ENCODE measurements at places on chromosomes 12 and 14. TPM values are rescaled to one million over a fixed set of nuclear protein-coding genes. Genes with fewer than 3 reads are reported as not detected.

DNA sequence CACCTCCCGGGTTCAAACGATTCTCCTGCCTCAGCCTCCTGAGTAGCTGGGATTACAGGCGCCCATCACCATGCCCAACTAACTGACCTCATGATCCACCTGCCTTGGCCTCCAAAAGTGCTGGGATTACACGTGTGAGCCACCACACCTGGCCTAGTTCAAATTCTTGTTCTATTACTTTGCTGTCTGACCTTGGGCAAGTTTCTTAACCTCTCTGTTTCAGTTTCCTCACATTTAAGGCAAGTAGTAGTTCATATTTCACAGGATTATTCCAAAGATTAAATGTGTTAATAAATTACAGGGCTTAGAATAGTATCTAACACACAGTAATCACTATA, 10.9 kb downstream of the RXYLT1 start:
- no peak overlapping the region for H3K4me3 ChIP-seq
- no peak overlapping the region for H3K27ac ChIP-seq
- H3K4me1 ChIP-seq, result no peaks in the 10 kb centered on the region

- H3K4me3 ChIP-seq, result peak overlapping the region; percentile 99
- H3K36me3 ChIP-seq, result peaks cover 6% of the 10 kb centered on the region
- no peak overlapping the region for H3K27ac ChIP-seq
- H3K27me3 ChIP-seq, result no peaks in the 10 kb centered on the region
- peaks cover 11% of the 10 kb centered on the region for H3K4me1 ChIP-seq
Observed at GRCh38 chr12:754473-754820, 2.1 kb downstream of the WNK1 start.

Gene NGB
- total RNA-seq, result not detected

DNA sequence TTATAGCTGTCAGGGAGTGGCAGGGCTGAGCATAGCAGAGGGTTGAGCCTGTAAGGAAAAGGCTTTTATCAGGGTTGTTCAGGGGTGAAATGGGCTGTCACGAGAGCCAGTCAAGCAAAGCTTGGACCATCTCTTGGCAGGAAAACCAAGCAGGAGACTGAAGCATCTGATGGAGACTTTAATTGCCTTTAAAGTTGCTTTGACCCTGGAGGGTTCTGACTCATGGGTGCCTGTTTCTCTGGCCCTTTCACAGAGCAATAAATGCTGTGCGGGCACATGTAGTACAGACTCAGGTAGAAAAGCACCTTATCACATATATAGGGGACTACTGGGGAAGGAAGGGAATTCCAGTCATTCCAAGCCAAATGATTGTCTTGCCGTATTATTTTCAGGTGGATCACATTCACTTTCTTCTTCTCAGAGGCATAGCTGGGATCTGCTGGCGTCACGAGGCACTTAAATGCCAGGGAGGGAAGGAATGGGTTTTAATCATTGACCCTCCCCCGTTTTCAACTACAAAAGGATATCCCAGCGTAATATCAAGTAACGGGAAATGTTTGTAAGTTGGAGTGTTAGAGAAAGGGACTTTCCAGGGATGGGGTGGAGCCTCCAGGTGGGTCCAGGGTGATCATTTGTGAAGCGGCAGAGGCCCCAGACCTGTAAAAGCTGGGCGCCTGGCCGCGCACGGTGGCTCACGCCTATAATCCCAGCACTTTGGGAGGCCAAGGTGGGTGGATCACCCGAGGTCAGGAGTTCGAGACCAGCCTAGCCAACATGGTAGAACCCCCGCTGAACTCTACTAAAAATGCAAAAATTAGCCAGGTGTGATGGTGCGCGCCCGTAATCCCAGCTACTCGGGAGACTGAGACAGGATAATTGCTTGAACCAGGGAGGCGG, 34.9 kb downstream of the PLEKHD1 start:
- no peak overlapping the region for H3K4me3 ChIP-seq
- no peaks in the 10 kb centered on the region for H3K27me3 ChIP-seq
- no peaks in the 10 kb centered on the region for H3K36me3 ChIP-seq

- H3K36me3 ChIP-seq, result no peaks in the 10 kb centered on the region
- DNase-seq, result no peak
- no peaks in the 10 kb centered on the region for H3K27me3 ChIP-seq
- H3K4me3 ChIP-seq, result no peak overlapping the region
- H3K4me1 ChIP-seq, result no peaks in the 10 kb centered on the region
Observed at GRCh38 chr12:34215213-34215892, 193.1 kb downstream of the ALG10 start.

Gene NPC2
- total RNA-seq, result 279 TPM

DNA sequence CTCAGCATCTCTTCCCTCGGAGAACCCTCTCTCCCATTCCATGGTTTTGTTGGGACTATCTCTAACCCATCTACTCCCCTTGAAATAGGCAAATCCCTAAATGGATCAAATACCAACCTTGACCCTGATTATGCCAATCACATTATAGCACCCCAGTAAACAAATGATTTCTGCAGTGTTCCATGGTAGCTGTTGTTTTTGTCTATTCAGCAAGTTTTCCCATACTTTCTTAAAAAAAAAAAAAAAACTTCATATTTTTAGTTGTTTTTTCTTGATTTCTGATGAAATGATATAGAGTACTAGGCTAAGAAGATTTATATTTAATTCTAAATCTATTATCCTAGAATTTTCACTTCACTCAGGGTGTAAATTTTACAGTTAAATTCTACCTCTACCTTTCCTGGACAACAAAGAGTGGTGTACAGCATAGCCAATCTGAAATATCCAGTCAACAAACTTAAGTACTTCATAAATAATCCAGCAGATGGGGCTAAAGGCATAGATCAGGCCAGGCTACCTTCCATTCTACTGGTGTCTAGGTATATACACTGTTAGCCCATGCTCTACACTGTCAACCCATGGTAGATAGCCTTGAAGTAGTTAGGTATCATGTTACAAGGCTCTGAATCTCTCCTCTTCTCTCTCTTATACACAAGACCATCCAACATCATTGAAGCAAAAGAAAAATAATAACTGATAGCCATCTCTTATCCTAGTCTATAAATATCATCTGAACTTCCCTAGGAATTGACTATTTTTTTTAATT, 82.2 kb downstream of the PLEKHG7 start:
- DNase-seq, result peak; percentile 55
- H3K4me3 ChIP-seq, result no peak overlapping the region
- H3K4me1 ChIP-seq, result no peaks in the 10 kb centered on the region
- peaks cover 61% of the 10 kb centered on the region for H3K36me3 ChIP-seq
- H3K27me3 ChIP-seq, result no peaks in the 10 kb centered on the region

DNA sequence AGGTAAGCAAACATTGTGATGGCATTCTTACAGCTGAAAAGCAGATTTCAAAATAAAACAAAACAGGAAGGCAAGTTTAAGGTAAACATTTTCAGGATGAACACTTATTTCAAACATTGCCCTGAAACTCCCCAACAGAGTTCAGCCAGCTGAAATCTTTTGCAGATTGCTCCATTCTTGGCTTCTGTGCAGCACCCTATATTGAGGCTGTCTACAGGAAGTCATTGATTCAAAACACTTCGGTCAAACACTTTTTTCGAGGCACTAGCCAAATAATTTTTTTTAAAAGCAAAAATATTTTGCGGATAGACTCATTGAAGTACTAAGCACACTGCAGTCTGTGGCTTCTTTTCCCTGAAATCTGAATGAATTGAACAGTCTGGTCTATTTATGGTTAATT, 318.1 kb upstream of the PDE3A start:
- H3K27me3 ChIP-seq, result no peaks in the 10 kb centered on the region
- H3K4me1 ChIP-seq, result no peaks in the 10 kb centered on the region
- no peaks in the 10 kb centered on the region for H3K36me3 ChIP-seq
- no peak overlapping the region for H3K27ac ChIP-seq

Gene OTOGL
- total RNA-seq, result 1.4 TPM

DNA sequence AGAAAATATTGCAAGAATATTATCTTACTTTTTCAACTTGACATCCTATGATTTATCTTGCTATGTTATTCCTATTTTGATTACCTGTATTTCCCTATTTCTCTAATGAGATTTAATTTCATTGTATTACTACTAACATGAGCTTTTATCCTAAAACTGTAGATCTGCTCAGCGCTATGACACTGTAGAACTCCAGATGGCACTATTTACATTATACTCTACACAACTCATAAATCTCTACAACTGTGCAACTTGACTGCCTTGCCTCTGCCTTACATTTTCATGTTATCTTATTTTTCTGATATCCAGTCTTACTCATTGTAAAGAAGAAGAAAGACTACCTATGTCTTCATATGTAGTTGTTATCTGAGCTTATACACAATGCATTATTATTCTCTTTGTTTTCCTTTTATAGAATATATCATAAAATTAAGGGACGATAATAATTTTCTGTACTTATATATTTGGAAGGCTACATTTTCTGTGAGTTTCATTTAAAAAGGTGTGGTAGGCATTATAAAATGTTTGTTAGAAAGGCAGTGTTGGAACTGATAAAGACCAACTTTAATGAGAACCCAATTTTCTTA, 24.1 kb downstream of the NUP37 start:
- no peaks in the 10 kb centered on the region for H3K27me3 ChIP-seq
- DNase-seq, result no peak
- no peak overlapping the region for H3K4me3 ChIP-seq
- no peak overlapping the region for H3K27ac ChIP-seq

DNA sequence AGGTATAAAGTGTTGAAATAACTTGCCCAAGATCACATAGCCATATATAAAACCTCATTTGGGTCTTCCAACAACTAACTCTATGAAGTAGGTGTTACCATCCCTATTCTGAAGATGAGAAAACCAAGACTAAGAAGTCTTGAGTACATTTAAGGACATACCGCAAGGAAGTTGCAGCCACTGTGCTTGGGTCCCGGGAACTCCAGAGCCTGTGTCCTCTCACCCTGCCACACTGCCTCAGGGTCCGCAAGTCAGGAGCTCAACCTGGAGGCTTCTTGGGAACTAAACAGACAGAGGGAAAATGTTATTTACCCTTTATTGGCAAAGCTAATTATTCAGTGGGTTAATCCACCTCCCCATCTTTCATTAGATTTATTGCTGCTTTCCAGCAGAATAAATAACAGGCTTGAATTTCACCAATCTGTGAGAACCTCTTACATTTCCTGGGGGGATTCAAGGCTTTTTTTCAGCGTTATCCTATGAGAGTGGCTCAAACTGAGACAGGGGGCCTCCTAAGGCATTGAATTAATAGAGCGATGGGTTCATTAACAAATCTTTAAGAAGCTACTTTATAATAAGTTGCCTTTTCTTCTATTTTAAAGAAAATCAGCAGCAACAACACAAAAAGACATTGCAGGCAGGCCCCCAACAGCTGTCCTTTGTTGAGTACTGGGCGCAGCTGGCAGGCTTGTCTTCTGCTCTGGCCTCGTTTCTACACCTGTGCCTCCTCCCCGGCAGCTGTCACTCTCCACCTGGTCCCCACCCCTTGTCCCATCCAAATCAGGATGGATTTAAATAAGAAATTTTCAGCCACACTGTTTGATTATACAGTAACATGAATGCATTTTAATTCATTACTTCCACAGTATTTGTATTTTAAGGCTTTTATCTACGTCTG, 25.3 kb downstream of the PHLDA1 start:
- no peak for DNase-seq
- peaks cover 6% of the 10 kb centered on the region for H3K4me1 ChIP-seq
- no peak overlapping the region for H3K4me3 ChIP-seq
- no peaks in the 10 kb centered on the region for H3K36me3 ChIP-seq

DNA sequence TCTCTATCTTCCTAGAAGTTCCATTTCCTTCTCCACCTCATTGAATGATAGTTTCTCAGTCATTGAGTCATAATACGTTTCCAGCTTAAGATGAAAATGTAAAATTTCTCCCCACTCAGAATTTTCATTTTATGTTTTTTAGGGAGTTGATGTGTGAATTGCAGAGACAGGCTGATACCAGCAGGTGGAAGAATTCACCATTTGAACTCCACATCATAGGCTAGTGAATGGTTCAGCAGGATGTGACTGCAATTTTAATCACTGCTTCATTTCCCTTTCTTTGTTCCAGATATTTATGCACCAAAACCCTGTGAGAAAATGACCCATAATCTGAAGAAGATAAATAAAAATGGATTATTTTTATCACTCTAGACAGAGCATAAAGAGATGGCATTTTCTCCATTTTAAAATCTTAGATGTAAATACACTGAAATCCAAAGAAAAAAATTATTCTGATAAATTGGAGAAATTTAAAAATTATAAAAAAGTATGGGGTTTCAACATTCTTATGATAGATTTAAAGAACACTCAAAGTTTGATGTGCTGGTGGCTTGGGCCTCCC, 10.6 kb upstream of the PYGL start:
- no peak overlapping the region for H3K27ac ChIP-seq
- H3K4me1 ChIP-seq, result no peaks in the 10 kb centered on the region
- no peak for DNase-seq
- H3K27me3 ChIP-seq, result no peaks in the 10 kb centered on the region
- no peak overlapping the region for H3K4me3 ChIP-seq
- H3K36me3 ChIP-seq, result no peaks in the 10 kb centered on the region

Gene NINJ2
- total RNA-seq, result 6.2 TPM

- no peak overlapping the region for H3K27ac ChIP-seq
- no peak overlapping the region for H3K4me3 ChIP-seq
- H3K36me3 ChIP-seq, result no peaks in the 10 kb centered on the region
- H3K4me1 ChIP-seq, result no peaks in the 10 kb centered on the region
Observed at GRCh38 chr12:72018036-72018435, 79.4 kb downstream of the TPH2 start.

Gene CRY1
- total RNA-seq, result 27.5 TPM

Gene CCND2
- 362 TPM for total RNA-seq

DNA sequence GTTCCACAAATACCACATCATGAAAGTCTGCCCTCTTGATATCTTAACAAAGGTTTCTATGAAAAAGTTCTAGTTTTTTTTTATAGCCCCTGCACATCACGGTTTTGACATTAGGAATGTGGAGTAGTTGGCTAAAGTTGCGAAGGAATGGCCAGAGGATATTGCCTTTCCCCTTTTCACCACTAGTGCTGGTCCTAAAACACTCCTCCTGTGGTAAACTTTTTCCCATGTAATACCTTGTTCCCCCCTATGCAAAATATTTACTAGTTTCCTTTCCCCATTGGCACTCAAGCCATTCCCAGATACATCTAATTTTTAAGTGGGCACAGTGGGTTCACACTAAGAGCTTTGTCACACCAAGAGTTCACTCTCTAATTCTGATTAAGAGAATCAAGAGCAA, 33.4 kb downstream of the R3HDM2 start:
- H3K27ac ChIP-seq, result no peak overlapping the region
- no peaks in the 10 kb centered on the region for H3K27me3 ChIP-seq
- H3K4me1 ChIP-seq, result no peaks in the 10 kb centered on the region
- no peak overlapping the region for H3K4me3 ChIP-seq
- DNase-seq, result no peak
- peaks cover 17% of the 10 kb centered on the region for H3K36me3 ChIP-seq
